ENCODE measurements at places on chromosomes 5 and 9. TPM values are rescaled to one million over a fixed set of nuclear protein-coding genes. Genes with fewer than 3 reads are reported as not detected.
A peak's percentile ranks its signal among the peaks of the same experiment; 100 is the strongest.

ANKRD31 gene
- not detected for total RNA-seq

KIF24 gene
- total RNA-seq, result 0.82 TPM

DNA sequence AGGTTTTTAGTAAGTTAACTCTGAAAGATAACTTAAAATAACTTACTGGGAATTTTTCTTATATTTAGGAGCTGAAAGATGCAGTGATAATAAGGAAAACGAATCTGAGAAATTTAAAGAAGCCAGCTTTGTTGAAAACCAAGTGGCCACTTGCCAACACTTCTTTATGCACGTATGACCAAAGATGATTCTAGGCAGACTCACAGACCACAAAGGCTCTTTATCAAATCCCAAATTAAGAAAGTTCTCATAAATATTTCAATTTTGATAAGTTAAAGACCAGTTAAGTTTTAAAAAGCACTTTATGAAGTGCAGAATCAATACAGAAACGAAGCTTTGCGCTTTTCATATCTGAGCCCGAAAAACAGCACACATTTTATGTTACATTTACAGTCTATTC, 1.5 kb downstream of the AFF4 start:
- no peaks in the 10 kb centered on the region for H3K36me3 ChIP-seq
- no peaks in the 10 kb centered on the region for H3K27me3 ChIP-seq
- no peak overlapping the region for H3K4me3 ChIP-seq
- H3K4me1 ChIP-seq, result peaks cover 4% of the 10 kb centered on the region
- peak overlapping the region; percentile 99 for H3K27ac ChIP-seq
- no peak for DNase-seq

- no peak for DNase-seq
- H3K27ac ChIP-seq, result peak overlapping the region; percentile 59
- H3K27me3 ChIP-seq, result no peaks in the 10 kb centered on the region
- H3K4me3 ChIP-seq, result no peak overlapping the region
Observed at GRCh38 chr9:127014216-127014909, 99.8 kb downstream of the RALGPS1 start.

- no peak for DNase-seq
- no peak overlapping the region for H3K27ac ChIP-seq
- H3K27me3 ChIP-seq, result no peaks in the 10 kb centered on the region
- H3K4me3 ChIP-seq, result no peak overlapping the region
- H3K36me3 ChIP-seq, result no peaks in the 10 kb centered on the region
- H3K4me1 ChIP-seq, result no peaks in the 10 kb centered on the region
Observed at GRCh38 chr5:126636956-126637355, 36.2 kb downstream of the PHAX start.

- no peak overlapping the region for H3K27ac ChIP-seq
- H3K4me1 ChIP-seq, result no peaks in the 10 kb centered on the region
- no peaks in the 10 kb centered on the region for H3K27me3 ChIP-seq
- no peak overlapping the region for H3K4me3 ChIP-seq
- H3K36me3 ChIP-seq, result no peaks in the 10 kb centered on the region
Observed at GRCh38 chr5:169384661-169385060, 83.7 kb upstream of the SLIT3 start.

DNA sequence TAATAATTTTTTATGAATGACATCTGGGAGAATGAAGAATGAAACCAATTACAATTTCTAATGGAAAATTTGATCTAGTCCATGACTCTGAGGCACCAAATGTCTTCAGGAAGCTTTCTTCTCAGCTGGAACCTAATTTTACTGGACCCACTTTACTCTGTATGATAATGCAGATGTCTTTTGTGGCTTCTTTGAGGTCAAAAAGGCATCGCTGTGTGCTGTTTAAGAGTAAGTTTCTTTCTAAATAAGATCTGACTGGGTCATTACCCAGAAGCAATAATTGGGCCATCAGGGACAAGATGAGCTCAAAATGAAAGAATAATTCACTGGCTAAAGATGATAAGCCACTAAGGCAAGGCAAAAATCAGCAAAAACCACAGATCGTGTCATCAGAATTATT, 633.4 kb downstream of the PSAT1 start:
- H3K27ac ChIP-seq, result no peak overlapping the region
- H3K36me3 ChIP-seq, result no peaks in the 10 kb centered on the region
- H3K4me3 ChIP-seq, result no peak overlapping the region
- no peaks in the 10 kb centered on the region for H3K27me3 ChIP-seq

Measured in transverse colon (tissue), 4 donors.